ENCODE measurements at places on chromosomes 6 and 20.

DNA sequence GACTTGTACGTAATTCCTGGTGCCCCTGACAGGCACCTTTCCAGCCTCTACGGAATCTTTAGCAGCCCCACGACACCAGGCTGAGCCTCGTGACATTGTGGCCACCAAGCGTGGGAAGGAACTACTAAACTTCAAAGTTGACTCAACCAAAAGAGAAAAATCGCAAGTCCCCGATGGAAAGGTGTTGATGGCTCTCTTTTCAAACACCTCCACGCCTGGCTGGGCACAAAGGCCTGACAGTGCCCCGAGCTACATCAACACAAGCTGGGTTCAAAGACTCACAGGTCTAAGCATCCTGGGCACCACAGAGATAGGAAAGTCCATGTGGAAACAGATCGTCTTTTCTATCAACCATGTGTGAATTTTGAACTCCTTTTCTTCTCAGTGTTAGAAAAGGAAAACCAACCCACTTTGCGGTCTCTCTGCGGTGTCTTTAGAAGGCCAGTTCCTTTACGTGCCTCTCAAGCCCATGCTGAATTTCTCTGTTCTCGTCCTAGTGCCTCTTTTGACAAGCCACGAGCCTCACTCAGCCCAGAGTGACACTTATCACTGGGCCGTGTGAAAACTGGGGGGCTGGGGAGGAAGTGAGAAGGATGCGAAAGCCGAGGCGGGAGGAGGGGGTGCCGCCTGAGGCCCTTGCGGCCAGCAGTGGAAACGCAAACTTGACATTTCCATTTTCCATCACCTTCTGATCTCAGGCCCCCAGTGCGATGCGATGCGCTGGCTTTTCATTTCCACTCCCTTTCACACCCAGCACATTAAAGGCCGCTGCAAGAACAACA is 59.4 kb downstream of the GFOD1 start:
- peak; percentile 87 for DNase-seq

DNA sequence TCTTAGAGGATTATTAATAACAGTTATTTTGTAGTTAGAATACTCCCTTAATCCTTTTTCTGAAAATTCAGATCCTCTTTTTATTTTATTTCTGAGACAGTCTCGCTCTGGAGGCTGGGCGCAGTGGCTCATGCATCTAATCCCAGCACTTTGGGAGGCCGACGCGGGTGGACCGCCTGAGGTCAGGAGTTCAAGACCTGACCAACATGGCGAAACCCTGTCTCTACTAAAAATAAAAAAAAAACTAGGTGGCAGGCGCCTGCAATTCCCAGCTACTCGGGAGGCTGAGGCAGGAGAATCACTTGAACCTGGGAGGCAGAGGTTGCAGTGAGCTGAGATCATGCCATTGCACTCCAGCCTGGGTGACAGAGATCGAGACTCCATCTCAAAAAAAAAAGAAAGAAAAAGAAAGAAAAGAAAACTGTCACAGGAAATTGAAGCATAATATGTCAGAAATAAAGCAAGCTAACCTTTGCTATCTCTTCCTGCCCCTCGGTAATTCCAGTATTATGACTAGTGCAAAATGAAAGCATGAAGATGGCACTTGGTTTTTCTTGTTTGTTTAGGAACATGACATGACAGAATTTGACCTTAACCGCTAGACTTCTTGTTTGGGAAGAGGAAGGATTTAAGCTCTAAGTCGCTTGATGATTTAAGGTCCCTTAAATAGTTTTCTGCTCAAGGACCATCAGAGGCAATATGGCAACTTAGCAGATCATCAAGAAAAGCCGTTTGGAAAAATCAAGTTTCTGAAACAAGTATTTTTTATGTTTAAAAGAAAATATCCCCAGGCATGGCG is 1.8 kb upstream of the RBM39 start:
- DNase-seq, result peak; percentile 79

DNA sequence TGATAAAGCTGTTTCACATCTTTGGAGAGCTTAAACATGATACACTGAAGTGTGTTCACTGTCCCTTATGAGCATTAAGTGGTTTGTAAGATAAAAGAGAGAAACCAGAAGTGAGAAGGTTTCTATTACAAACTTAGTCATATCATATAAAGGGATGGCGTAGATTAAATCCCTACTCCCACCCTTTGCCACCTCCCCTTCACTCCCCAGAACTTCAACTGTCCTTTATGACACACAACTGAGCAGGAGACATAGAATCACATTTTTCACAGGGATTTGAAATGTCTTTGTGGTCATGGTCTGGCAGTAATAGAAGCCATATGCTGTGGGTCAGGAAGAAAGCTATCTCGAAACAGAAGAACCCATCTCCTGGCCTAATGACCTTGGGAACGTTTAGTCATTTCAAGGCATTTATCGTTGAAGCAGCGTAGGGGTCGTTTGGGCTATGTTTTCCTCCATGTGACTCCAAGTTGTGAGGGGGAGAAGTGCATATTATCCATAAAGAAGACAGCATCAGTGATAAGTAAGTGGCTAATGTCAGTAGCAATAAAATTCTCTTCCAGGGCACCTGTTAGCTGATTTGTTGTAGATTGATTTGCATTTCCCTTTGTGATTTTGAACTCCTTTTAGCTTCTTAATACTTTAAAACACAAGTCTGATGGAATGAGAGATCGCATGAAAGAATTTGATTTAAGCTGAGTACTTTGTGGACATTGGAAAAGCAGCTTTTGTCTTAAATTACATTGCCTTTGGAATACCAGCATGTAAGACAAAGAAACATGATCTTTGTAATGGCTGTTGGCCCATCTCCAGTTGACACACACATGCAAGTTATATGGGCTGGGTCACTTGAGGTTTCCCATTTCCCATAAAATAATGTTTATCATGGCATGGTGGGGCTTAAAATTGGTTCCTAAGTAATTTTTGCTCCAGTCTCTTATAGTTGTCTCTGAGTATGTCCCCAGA is 501.5 kb upstream of the FLRT3 start:
- no peak for DNase-seq

DNA sequence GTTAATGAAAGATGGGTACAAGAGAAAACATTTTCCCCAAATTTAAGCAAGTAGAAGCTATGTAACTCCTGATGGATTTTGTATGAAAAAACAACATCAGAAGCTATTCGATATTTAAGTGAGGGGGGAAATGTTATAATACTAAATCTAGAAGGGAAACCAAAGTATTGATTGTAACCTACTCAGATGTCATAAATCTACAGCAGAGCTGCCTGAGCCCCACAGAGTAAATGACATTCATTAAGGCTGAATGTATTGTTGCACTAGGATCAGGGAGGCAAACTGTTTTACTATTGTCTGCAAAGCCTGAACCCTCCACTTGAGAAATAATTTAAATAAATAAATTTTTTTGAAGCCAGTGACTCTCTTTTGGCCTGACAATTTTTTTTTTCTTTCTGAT is 19.3 kb downstream of the ANKRD6 start:
- no peak for DNase-seq

- no peak for DNase-seq
Measured at GRCh38 chr6:168232989-168233874, 86.3 kb downstream of the DACT2 start.
